Dermis microvascular lymphatic vessel endothelial cell (primary cell): ENCODE measurements at places on chromosomes 12 and 14. TPM values are rescaled to one million over a fixed set of nuclear protein-coding genes. Genes with fewer than 3 reads are reported as not detected.
A peak's percentile ranks its signal among the peaks of the same experiment; 100 is the strongest.

GRCh38 chr12:54980341-54980740, 4.2 kb downstream of the TESPA1 start:
- DNase-seq, result no peak

The NCOR2 gene
- total RNA-seq, result 10.0 and 19.7 TPM in 2 replicates

DNA sequence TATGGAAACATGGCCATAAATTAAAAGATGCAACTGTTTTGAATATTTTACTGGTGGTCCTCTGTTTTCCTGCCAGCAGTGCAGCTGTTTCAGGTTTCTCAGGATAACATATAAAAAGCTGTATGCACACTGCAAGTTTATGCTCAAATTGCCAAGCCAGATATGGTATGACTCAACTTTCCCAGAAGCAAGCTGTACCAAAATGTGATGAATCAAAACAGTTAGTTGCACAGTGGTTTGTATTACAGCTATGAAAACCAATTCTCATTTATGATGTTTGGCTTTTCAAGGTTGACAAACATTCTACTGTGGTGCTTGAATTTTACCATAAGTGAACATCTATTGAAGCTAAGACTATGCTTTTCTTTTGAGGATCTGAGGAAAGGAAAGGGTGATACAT, 15.5 kb downstream of the TRMT5 start:
- no peak for DNase-seq

GRCh38 chr14:105026802-105027563, 6.1 kb upstream of the CDCA4 start:
- DNase-seq, result peak; percentile 16

GRCh38 chr12:75864161-75864560, 167.4 kb downstream of the PHLDA1 start:
- no peak for DNase-seq

The GLS2 gene
- 0.13 TPM in 2 replicates for total RNA-seq

DNA sequence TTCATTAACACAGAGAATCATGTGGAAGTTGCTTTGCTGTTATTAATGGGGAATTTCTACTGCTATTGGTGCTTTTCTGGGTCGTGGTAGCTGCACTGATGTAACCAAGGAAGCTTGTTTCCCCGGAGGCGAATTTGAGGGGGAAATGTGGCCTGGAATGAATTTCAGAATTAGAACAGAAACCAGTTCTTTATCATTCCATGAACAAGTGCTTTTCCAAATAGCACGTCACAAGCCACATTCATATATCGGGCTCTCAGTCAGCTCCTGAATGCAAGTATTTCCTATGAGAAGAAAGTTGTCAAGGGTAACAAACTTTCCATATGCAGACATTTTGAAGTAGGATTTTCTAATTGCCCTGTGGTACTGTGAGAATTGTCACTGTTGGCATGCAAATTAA, 1353.2 kb downstream of the AACS start:
- no peak for DNase-seq

The PHLDA1 gene
- 11.1 and 11.6 TPM in 2 replicates for total RNA-seq

The DBX2 gene
- not detected in 2 replicates for total RNA-seq
